Ovary (tissue), 10 donors: ENCODE measurements at places on chromosomes 11 and 22. TPM values are rescaled to one million over a fixed set of nuclear protein-coding genes. Genes with fewer than 3 reads are reported as not detected.

- DNase-seq: no peak
These were observed 24.2 kb upstream of the TMPRSS4 start for GRCh38 chr11:118052581-118053206.

- no peak for DNase-seq
These were observed 275.5 kb downstream of the SOX6 start for GRCh38 chr11:16080688-16081381.

Gene TSPAN32
- polyA plus RNA-seq: not detected

Gene APOC3
- not detected for polyA plus RNA-seq

Gene TRIM48
- not detected for polyA plus RNA-seq

DNA sequence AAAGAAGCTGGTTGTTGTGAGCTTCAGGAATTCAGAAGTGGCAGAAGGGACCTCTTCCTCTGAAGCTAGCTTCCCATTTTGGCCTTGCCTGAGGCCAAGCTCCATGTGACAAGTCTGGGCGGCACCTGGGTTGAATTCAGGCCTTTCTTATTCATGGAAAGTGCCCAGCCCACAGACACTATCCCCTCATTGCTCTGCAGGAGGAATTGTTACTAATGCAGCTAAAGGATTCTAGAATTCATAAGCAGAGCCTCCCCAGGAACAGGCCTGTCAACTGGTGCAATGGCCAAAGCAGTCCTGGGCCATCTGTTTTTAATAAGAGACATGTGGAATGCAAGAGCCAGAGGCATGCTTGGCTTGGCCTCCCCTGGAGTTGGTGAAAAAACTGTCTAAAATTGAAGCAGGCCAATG lies 71.4 kb downstream of the SLC1A2 start:
- DNase-seq: no peak

Gene OR5B21
- polyA plus RNA-seq: not detected

DNA sequence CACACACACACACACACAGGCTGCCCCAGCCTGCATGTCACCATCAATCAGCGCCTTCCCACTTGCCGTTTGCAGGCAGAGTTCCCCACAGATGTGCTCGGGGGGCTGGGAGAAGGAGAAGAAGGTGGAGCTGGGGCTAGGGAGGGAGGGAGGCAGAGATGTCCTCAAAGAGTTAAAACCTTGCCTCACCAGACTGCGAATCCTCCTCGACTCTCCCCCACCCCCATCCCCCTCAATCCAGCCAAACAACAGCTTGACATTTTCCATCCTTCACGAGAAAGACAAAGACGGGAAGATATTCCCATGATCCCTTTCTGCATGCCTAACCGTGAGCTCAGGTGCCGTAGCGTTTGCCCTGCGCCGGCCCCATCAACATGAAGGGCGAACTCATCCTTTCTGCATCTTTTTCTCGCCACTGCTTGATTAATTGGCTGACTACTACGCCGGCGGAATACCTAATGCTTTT lies 365.5 kb downstream of the MIAT start:
- DNase-seq: no peak

DNA sequence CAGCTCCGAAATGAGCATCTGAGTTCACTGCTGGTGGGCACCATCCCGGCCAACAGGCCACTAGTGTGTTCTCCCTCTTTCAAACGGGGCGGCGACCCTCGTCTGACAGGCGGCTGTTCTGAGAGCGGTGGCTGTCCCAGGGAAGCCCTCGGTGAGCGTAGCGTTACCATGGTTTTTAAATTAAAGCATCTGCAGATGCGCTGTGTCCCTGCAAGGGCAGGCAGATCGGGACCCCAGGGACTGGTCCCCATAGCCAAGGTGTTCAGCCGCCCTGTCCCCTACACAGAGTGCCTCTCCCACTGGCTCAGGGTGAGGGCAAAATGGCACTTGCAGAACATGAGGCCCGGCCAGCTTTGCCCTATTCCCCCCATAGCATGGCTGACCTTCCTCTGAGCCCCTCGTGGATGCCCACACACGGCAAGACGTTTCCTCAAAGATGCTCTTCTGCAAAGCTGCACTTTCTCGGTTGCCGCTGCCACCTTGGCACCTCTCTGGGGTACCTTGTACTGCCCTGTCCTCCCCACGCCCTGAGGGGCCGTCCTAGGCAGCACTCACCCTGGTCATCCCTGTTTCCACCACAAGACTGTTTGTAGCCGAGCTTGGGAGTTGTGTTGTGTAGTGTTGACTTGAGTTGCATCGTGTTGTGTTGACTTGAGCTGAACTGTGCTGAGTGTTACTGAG lies 51.9 kb upstream of the KCNQ1OT1 start:
- no peak for DNase-seq

- DNase-seq: no peak
These were observed 109.3 kb upstream of the BMAL1 start for GRCh38 chr11:13168271-13168670.

GRCh38 chr11:47186076-47186699 lies at the start of gene PACSIN3:
PACSIN3 (minus strand) TSS chr11:47186434; CDS start chr11:47182727, 3,707 bp downstream.
- peak; percentile 75 for DNase-seq

GRCh38 chr11:14386895-14387480 lies 28.0 kb upstream of the RRAS2 start:
- DNase-seq: peak; percentile 25

DNA sequence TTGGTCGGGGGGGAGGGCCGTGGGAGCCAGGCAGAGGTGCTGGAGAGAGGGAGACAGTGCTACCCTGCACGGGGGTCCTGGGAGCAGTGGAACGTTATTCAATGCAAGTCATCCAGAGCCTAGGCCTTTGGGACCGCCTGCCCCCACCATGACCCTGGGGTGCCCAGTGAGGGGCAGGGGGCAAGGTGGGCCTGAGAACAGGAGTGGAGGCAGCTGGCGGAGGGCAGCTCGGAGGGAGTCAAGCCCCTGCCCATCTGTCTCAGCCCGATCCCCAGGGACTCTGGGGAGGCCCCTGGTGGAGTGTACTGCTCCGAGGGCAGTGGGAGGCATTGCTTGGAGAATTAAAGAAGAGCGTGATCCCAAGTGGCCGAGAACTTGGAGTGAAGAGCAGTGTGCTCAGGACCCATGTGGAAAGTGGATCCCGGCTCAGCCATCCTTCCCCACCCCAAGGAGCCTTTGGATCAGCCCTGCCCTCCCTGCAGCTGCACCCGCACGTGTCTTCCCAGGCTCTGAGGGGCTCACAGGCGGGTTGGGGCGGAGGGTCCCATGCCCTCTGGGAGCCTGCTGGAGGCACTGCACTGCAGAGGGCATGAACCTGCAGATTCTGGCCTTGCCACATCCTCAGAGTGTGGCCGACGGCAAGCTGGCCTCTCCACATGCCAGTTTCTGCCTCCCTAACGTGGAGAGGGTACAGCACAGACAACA lies 34.0 kb upstream of the SMIM38 start:
- no peak for DNase-seq
